Foreskin melanocyte (primary cell): ENCODE measurements at places on chromosomes 11 and 22.

GRCh38 chr11:61309141-61309540 lies 14.0 kb upstream of the VWCE start:
- DNase-seq = no peak

GRCh38 chr11:44379141-44380008 lies 69.4 kb upstream of the ALX4 start:
- DNase-seq = no peak

GRCh38 chr11:96758957-96759356 lies 369.1 kb downstream of the JRKL start:
- DNase-seq = no peak

- DNase-seq = no peak
Measured at GRCh38 chr11:86390487-86390886, 15.8 kb downstream of the CCDC81 start.

GRCh38 chr11:96149743-96150555 lies 193.0 kb downstream of the MAML2 start:
- no peak for DNase-seq

DNA sequence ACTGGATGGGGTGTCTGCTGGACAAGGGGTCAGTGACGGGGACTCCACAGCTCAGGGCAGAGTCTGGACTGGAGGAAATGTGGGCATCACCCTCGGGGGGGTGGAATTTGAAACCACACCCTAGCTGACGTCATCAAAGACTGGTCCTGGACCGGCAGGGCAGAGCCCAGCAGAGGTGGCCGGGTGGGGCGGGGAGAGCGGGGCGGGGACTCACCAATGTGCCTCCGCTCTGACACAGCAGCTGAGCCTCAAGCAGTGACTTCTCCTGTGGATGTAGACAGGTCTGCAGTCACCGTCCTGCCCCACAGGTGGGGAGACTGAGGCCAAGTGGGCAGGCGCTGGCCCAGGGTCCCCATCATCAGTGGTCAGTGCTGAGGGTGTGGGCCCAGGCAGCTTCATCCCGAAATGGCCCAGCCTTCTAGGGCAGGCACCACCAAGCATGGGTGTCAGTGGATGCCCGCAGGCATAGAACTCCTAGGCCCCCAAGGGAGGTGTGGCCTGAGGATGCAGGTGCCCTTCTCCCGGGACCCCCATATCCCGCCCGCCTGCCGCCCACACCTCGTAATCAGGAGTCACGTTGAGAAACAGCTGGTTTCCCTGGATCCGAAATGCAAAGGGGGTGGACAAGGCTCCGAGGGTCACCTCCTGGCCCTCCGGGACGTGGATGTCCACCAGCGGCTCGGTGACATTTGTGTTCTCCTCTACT lies 603 bp downstream of the CDHR5 start:
- DNase-seq = no peak

- peak; percentile 77 for DNase-seq
Measured at GRCh38 chr11:118619444-118620197, 12.2 kb downstream of the PHLDB1 start.

GRCh38 chr11:17020831-17021230 lies 6.6 kb upstream of the PLEKHA7 start:
- DNase-seq = no peak
